Germinal center (tissue), 1 donor: ENCODE measurements at places on chromosomes 13 and 19.

- DNase-seq, result no peak
These were observed 92.1 kb downstream of the USP12 start for GRCh38 chr13:27079421-27079958.

DNA sequence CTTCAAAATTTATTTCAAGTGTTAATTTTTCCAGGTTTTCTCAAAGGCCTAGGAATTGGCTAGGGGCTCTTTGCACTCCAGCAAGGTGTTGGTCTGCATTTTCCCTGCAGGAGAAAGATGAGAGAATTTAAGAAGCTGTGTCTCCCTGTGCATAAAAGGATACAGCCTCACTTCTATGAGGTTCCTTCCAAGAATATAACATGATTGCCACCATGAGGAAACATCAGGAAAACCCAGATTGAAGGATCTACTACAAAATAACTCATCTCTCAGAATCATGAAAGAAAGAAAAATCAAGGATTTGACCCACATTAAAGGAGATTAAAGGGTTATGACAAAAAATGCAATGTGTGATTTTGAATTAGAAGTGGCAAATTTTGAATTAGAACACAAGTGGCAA lies 69.9 kb downstream of the RUBCNL start:
- DNase-seq, result no peak

DNA sequence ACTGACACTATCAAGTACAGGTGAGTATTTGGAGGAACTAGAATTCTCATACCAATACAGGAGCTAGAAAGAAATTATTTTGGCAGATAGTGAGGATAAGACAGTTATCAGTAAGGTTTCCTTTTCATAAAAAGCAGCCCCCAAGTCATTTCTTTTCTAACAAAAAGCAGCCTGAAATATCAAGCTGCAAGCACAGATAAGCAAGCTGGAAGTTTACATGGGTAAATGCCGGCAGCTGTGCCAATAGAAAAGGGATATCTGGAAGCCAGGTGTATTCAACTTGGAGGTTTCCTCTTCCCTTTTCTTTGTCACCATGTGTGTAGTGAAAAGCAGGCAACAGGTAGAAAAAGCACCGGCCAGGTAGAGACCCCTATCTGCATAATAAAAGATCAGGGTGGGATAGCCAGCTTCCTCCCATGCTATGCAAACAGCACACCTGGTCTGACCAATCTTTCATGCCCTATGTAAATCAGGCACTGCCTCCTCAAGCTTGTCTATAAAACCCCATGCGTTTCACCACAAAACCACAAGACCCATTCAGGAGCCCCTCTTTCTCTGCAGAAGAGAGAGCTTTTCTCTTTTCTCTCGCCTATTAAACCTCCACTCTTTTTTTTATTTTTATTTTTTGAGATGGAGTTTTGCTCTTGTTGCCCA lies 22.9 kb downstream of the CYP4F2 start:
- DNase-seq, result no peak

DNA sequence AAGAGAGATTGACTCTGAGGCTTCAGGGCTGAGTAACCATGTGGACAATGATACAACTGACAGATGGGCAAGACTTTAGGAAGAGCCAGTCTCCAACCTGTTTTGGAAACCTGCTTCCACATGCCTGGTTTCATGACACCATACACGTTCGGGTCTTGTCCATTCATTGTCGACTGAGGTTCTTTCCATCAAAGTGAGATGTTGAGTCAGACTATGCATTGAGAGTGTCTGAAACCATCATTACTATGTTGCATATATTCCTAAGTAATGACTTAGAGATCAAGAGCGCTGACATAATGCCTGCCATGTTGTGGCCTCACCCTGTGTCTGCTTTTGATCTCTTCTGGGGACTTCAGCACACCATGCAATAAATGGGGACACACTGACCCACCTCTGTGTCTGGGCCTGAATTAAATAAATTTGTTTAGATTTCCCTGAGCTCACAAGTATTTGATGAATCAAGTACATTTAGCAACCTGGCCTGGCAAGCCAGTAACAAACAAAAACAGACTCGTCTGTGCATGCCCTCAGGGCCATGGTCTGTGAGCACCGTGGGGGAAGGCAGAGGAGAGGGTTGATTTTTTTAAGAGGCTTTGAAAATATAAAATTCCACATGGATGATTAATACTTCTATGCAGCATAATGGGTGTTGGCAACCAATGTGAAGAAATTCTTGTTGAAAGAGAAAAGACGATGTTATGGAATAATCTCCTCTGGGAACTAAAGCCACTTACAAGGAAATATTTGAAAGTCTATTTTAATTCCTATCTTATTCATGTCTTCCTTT lies 49.9 kb upstream of the UBAC2 start:
- DNase-seq, result no peak

DNA sequence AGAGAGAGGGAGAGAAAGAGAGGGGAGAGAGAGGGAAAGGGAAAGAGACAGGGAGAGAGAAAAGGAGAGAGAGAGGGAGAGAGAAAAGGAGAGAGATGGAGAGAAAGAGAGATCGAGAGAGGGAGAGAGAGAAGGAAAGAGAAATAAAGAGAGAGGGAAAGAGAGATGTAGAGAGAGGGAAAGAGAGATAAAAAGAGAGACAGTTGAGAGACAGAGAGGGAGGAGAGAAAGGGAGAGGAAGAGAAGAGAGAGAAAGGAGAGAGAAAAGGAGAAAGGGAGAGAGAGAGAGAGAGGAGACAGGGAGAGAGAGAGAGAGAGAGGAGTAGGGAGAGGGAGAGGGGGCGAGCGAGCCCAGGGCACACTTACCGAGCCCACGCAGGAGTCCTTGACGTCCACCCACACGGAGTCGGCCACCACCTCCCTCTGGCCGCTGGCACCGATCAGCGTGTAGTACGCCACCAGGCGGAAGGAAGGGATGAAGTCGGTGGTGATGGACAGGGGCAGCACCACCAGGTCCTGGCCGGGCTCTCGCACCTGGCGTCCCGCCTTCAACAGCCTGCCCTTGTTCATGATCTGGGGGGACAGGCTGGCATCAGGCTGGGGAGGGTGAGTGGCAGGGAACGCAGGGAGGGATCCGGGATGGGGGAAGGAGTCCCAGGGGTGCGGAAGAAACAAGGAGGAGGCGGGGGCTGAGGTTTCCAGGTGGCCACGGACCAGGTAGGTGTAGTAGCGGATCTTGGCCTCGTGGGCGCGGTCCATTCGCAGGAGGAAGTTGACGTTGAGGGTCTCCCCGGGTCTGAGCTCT lies 10.0 kb downstream of the C3 start:
- no peak for DNase-seq

- no peak for DNase-seq
These were observed 4.0 kb downstream of the METTL21C start for GRCh38 chr13:102690883-102691282.

DNA sequence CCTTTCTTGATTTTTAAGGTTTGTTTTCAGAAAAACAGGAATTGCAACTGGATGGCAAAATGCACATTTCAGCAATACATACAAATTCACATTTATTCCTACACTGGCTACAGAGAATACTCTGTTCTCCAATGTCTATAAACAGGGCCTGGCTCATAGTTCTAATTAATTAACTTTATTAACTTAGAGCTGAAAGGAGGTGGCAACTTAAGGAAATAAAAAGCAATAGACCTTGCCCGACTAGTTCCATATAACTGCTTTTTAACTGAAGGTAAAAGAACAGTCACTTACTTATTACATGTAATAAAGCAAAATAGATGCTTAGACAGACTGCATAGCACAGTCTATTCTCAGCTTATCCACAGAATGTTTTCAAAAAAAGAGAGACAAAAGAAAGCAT lies 498.5 kb downstream of the DIAPH3 start:
- no peak for DNase-seq
